Brain microvascular endothelial cell (primary cell): ENCODE measurements at places on chromosomes 16 and 17.

DNA sequence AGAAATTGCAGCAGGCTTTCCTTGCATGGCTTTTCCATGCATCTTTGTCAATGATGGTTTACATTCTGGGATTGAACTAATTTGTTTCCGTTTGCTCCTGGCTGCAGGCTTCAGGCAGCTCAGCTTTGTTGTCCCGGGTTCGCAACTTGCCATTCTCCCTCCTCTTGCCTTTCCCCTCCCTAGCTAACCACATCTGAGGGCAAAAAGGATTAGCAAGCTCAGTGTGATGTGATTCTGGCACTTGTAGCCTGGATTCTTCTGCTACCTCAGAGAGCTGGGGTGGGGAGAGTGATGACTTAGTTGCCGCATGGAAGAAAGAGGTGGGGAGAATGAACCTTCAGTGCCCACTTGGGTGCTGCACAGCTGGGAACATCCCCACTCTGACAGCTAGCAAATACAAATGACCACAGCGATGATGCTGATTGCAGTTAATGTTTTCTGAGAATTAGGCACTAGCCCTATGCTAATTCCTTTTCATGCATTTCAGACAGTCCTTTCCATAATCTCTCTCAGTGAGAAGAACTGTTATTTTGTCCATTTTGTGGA lies 120.2 kb upstream of the SALL1 start:
- no peak for DNase-seq

GRCh38 chr16:8585857-8586256 lies 4.5 kb downstream of the TMEM114 start:
- DNase-seq = no peak

DNA sequence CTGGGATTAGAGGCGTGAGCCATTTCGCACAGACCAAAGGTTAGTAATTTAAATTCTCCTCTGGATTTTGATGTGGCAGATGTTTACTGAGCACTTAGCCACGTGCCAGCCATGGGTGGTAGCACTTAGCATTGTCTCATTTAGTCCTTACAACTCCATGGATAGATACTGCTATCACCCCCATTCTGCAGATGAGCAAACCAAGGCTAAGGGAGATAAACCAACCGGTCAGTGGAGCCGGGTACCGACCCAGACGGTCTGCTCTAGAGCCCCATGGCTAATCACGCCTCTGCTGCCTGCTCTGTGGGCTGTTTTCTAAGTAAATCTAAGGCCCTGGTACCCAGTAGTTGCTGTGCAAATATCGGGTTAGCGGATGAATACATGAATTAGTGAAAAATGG lies 12.6 kb upstream of the ADGRG1 start:
- no peak for DNase-seq

DNA sequence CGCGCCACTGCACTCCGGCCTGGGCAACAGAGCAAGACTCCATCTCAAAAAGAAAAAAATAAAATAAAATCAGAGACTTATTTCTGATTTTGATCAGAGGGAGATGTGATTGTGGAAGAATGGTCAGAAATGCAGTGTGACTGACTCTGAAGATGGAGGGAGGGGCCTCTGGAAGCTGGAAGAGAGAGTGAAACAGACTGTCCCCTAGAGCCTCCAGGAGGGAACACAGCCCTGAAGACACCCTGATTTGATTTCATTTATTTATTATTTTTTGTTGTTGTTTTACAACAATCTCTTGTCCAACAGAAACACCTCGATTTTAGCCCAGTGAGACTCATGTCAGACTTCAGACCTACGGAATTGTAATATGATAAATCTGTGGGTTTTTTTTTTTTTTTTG lies 26.1 kb downstream of the BCL7C start:
- no peak for DNase-seq
